Gastrocnemius medialis (tissue), 4 donors: ENCODE measurements at places on chromosomes 12 and 14. TPM values are rescaled to one million over a fixed set of nuclear protein-coding genes. Genes with fewer than 3 reads are reported as not detected.

DNA sequence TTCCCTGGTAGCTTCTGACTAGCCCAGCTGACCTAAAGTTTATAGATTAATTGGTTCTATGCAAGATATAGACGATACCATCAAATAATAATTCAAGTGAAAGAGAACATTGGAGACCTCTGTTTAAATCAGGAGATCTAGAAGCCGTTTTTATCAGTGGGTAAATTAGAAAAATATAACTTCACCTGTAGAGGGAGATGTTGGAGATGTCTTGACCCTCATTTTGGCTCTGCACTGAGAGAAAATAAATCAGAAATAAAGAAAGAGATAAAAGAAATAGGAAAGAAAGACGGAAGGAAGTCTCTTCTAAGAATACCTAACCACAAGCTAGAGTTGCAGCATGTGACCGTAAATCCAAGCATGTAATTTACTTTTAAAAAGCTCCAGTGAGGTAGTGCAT is 684.5 kb downstream of the C12orf50 start:
- H3K27me3 ChIP-seq: no peaks in the 10 kb centered on the region
- no peak overlapping the region for H3K27ac ChIP-seq
- H3K36me3 ChIP-seq: no peaks in the 10 kb centered on the region

GRCh38 chr12:1611803-1612572 is 17.0 kb upstream of the WNT5B start:
- DNase-seq: no peak
- peaks cover 1% of the 10 kb centered on the region for H3K4me1 ChIP-seq
- H3K27me3 ChIP-seq: no peaks in the 10 kb centered on the region
- no peaks in the 10 kb centered on the region for H3K36me3 ChIP-seq
- H3K27ac ChIP-seq: no peak overlapping the region

IRAK3 gene
- 5.2 TPM for total RNA-seq

- DNase-seq: no peak
- no peaks in the 10 kb centered on the region for H3K27me3 ChIP-seq
- no peak overlapping the region for H3K27ac ChIP-seq
Measured at GRCh38 chr12:124006846-124007713, 34.1 kb downstream of the ZNF664 start.
